Fibroblast of skin of scalp (primary cell): ENCODE measurements at places on chromosomes 3 and 15.
A peak's percentile ranks its signal among the peaks of the same experiment; 100 is the strongest.

GRCh38 chr3:153572165-153572564 is 410.1 kb downstream of the RAP2B start:
- DNase-seq = no peak

GRCh38 chr3:9098716-9099675 is 135.7 kb upstream of the RAD18 start:
- DNase-seq = no peak

DNA sequence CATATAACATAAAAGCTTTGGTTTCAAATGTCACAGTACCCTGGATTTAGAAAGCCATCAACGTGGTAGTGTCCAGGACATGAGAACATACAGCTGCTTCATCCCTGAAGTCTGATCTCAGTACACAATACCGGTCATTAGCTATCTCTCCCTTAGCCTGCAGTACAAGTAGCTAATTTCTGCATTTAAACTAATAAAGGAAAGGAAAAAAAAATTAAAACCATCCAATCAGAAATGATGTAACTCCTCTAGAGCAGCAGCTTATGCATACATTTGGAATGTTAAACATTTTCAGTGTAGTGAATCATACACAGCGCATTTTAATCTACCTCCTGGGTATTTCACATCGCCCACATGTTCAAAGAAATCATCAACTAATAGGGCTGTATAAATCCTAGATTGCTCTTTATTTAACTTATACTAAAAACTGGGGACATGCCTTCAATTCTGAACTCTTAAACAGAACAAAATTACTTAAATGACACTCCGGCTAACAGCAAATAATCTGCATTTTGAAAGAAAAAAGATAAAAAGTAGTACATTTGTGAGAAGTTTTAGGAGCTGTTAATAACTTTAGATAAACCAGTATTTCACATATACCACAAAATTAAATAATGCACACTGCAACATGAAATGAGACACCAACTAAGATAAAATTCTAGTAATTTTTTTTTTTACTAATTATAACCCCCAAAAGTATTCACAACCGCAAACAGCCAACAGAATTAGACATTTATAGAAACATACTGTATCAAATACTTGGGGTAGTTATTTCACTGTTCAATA is 3.7 kb downstream of the IGF2BP2 start:
- peak; percentile 91 for DNase-seq

GRCh38 chr15:78322724-78323521 is 17.2 kb upstream of the CRABP1 start:
- no peak for DNase-seq

- peak; percentile 57 for DNase-seq
Measured at GRCh38 chr3:55161231-55161630, 233.4 kb upstream of the LRTM1 start.
